ENCODE measurements at places on chromosomes 7 and 10.
A peak's percentile ranks its signal among the peaks of the same experiment; 100 is the strongest.

GRCh38 chr7:27948861-27949260 lies 208.9 kb downstream of the TAX1BP1 start:
- no peak for DNase-seq

DNA sequence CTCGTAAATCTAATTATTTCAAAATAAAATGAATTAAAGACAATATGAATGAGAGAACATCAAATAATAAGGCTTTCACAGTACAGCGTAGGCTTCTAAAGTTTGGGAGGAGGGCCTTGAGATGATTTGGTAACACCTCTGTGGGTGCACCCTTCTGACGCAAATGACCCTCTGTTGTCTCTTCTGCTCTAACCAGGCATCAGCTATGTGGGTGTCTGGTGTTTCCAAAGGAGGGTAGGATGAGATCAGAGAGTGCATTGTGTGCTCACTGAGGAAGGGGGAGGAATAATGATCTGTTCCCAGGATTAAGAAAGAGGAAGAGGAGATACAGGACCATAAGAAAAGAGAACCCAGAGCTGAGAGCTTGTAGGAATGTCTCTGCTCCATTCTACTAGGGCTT lies 420.4 kb downstream of the SDK1 start:
- no peak for DNase-seq

- DNase-seq = no peak
These were observed 114.8 kb downstream of the NT5C2 start for GRCh38 chr10:103078309-103078615.

- no peak for DNase-seq
These were observed 116.4 kb downstream of the TCERG1L start for GRCh38 chr10:131195116-131195515.

GRCh38 chr10:129328546-129328945 lies 138.5 kb upstream of the MGMT start:
- DNase-seq = no peak

DNA sequence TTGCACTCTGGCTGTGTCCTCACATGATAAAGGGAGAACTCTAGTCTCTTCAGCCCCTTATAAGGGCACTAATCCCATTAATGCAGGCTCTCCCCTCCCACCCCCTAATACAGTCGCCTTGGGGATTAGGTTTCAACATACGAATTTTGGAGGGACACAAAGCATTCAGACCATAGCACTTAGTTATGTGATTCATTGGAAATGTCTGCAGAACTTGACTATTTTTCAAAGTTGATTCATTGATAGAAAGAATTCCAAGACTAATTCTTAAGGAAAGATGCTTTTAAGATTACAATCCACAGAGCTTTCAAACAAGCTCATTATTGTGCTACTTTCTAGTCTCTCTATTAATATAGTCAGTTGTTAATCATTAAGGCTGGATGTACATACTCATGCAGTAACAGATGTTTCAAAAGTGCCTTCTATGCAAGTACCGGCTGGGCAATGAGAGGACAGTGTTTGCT lies 85.3 kb upstream of the RPA3 start:
- no peak for DNase-seq

GRCh38 chr10:47404446-47404845 lies 20.4 kb upstream of the ZNF488 start:
- no peak for DNase-seq

GRCh38 chr10:49435225-49435624 lies 39.3 kb upstream of the DRGX start:
- DNase-seq = no peak

- DNase-seq = no peak
These were observed 23.7 kb downstream of the XPNPEP1 start for GRCh38 chr10:109899356-109900331.

- no peak for DNase-seq
These were observed 9.4 kb upstream of the SLC25A28 start for GRCh38 chr10:99629625-99629978.

DNA sequence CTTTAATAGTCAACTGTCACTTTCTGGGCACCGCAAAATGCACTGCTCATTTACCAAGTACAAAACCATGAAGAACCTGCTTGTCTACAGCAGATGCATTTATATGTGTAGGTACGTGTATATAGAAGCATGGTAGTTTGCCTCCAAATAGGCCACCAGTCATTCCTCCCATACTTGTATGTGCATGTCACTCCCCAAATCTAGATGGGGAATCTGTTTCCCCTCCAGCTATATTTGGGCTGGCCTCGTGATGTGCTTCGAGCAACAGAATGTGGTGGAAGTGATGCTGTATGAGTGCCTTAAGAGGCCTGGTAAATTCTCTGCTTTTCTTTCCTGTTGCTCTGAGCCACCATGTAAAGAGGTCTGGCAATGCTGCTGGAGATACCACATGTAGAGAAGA lies 47.1 kb downstream of the PSMC2 start:
- DNase-seq = no peak

GRCh38 chr10:59108296-59108870 lies 68.1 kb upstream of the PHYHIPL start:
- no peak for DNase-seq

DNA sequence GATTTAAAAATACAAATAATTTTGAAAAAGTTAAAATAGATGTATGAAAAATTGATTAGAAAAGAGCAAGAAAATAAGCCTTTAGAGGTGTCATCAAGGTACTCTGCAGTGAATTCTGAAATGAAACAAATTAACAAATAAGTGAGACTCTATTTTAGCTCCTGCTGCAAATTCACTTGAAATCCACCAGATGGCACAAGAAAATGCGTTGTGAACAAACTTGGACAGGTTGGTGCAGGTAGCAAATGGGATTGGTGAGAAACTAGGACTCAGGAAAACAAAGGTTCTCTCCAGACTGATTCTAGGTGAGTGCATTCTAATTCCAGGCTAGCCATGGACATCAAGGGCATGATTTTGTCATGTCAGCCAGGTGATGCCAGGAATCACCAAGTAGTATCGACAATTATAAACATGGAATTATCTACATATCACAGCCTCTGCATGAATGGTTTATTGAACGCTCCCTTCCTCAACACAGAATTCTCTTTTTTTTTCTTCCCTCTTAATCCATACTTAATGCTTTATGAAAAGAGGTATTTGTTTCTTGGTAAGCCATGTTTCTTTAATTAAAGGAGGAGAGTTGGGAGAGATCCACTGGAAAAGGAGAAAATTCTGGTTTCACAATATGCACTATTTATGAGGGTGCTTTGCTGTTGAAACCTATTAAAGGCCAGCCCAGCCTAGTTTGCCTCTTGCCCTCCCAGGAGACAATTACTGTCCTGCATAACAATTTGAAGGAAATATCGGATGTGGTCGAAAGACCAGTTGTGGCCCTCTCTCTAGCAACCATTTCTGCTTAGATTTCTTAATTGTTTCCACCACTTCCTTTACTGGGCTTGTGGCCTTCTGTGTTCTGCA lies 118.1 kb downstream of the ZNF365 start:
- peak; percentile 65 for DNase-seq

DNA sequence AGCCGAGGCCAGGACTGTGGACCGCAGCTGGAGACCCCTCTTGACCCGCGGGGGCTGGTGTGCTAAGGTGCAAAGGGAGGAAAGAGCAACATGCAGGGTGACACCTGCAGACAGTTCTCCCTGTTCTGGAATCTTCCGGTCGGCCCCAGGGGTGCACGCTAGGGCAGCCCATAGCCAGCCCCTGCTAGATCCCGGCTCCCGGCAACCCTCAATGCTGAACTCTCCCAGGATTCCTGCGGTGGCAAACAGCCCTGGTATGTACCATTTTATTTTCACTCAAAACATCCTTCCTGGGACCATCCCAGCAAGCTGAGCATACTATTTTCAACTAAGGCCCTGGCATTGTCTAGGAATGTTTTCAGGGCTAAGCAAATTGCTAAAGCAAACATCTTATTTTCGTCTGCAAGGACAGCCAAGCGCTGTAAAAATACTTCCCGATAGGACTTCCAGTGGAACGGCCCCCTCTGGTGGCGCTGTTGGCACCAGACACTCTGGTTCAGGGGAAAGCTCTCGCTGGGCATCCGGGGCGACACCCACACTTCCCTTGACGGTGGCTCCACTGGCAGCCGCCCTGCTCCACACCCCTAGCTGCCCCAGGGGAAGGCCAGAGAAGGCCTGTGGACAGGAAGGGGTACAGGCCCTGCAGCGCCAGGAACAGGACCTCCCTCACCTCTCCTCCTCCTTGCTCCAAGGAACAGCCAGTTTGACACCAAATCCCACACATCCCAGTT lies 99.4 kb downstream of the CTBP2 start:
- DNase-seq = peak; percentile 32

DNA sequence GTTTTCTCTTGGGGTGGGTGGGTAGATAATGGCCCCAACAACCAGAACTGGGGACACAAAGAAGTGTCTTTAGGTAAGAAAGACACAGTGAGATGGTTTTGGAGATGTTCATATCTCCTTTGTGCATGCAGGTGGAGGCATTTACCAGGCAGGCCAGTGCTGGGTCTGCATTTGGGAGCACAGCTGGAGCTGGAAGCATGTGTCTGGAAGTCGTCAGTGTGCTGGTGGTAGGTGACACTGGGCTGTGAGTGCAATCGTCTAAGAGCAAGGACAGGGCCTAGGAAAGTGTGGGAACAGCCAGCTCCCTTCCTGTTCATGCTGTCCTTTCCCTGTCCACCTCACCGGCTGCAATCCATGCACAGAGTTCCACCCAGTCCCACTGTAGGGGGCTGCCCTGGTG lies 88.3 kb upstream of the ZNF32 start:
- DNase-seq = no peak

DNA sequence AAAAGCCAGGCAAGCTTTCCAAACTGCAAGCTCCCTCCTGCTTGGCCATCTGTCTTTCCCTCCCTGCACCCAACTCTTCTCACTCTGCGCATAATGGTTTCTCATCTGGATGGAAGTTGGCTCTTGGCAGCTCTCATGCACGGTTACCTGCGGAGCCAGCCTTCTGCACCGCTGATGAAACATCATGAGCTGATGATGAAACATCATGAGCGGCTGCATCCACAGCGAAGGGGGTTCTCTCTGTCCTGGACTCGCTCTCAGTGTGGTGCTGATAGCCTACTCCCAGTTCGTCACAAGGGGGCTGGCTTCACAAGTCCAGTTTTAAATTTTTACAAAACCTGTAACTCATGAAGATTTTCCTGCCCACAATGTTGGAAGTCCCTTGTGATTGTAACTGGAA lies 457.5 kb downstream of the ACTR3B start:
- DNase-seq = no peak

DNA sequence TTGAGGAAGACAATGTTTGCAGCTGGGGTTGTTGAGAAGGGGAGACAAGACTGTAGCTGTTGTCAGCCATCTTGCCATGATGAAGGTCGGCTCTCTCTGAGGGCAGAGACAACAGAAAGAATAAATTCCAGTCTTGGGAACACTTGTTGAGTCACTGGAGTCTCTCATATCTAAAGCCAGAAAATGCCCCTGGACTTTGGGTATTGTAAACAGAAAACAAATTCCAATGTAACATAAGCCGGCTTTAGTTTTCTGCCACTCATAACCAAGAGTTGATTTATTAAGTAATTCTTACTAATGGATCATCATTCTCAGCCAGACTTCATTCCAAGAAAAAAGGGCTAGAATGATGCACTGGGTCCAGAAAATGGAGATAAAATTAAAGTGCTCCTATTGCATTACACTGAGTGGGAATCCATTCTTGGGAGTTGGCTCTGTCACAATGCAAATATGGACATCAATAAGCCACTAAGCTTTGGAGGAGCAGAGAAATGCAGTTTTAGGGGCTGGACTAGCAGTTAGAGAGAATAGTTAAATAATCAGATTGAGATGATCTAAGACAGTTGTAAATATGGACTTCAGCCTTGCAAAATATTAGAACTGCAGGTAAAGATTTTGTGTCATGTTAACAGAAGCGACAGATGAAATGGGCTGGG lies 78.9 kb downstream of the ADAM12 start:
- DNase-seq = no peak

- no peak for DNase-seq
These were observed 50.5 kb downstream of the CDK6 start for GRCh38 chr7:92785923-92786322.

- DNase-seq = no peak
These were observed 408.8 kb upstream of the SEMA3C start for GRCh38 chr7:81327468-81328266.

DNA sequence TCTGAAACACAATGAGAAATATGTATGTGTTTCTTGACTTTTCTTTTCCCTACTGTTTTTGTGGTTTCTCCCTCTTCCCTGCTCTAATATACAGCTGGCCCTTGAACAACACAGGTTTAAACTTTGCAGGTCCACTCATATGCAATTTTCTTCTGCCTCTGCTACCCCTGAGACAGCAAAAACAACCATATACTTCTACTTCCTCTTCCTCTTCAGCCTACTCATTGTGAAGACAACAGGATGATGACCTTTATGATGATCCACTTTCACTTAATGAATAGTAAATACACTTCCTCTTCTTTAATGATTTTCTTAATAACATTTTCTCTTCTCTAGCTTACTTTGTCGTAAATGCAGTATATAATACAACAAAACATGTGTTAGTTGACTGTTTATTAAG lies 35.0 kb upstream of the DGKB start:
- DNase-seq = no peak

- no peak for DNase-seq
These were observed 140.7 kb downstream of the SLC25A13 start for GRCh38 chr7:96181174-96181573.

DNA sequence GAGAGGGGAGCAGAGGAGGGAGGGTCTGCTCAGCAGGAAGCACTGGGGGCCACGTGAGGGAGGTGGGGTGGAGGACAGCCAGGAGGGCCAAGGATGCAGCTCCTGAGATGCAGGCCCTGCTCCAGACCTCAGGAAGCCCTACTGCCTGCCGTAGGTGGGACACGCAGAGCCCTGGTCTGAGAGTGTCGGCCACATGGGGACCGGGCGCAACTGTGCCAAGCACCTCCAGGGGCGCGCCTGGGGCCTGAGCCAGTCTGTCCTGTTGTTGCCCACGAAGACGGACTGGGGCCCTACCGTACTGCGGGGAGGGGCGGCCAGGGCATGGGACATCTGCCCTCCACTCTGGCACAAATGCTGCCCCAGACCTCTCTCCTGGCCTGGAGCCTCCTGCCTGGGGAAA lies 31.6 kb downstream of the YKT6 start:
- DNase-seq = no peak

- no peak for DNase-seq
These were observed 38.5 kb downstream of the KLHDC10 start for GRCh38 chr7:130108809-130109208.

GRCh38 chr10:102918817-102919245 lies 737 bp downstream of the CNNM2 start:
- DNase-seq = no peak

- no peak for DNase-seq
These were observed 109.6 kb downstream of the CPXM2 start for GRCh38 chr10:123781956-123782500.

GRCh38 chr7:95493247-95493646 lies 7.5 kb downstream of the ASB4 start:
- DNase-seq = no peak

GRCh38 chr10:16750461-16750860 lies 66.8 kb downstream of the RSU1 start:
- no peak for DNase-seq

GRCh38 chr10:101136007-101136707 lies 5.1 kb downstream of the TLX1 start:
- peak; percentile 37 for DNase-seq

- no peak for DNase-seq
These were observed 256.2 kb downstream of the SDHAF3 start for GRCh38 chr7:97373736-97374135.
